B cell (primary cell): ENCODE measurements at places on chromosomes 12 and 14. TPM values are rescaled to one million over a fixed set of nuclear protein-coding genes. Genes with fewer than 3 reads are reported as not detected.

TAS2R30 gene
- 9.5 and 11.2 TPM in 2 replicates for total RNA-seq

TCP11L2 gene
- total RNA-seq: 306 and 315 TPM in 2 replicates

GAS2L3 gene
- total RNA-seq: 0.10 and 0.29 TPM in 2 replicates

EFS gene
- not detected in 2 replicates for total RNA-seq

AKAP6 gene
- 2.5 and 2.8 TPM in 2 replicates for total RNA-seq

NOXRED1 gene
- 1.5 TPM in 2 replicates for total RNA-seq

SLC6A12 gene
- not detected in 2 replicates for total RNA-seq

LIN7A gene
- not detected in 2 replicates for total RNA-seq

GRCh38 chr12:132445884-132446632, 43.9 kb upstream of the FBRSL1 start:
- DNase-seq: peak; percentile 81
- H3K27ac ChIP-seq: peak overlapping the region; percentile 96
- H3K4me1 ChIP-seq: peaks cover 59% of the 10 kb centered on the region
- peak overlapping the region; percentile 46 for H3K4me3 ChIP-seq

- DNase-seq: no peak
- peaks cover 7% of the 10 kb centered on the region for H3K4me1 ChIP-seq
Measured at GRCh38 chr14:93303659-93304058, 29.2 kb downstream of the BTBD7 start.

DNA sequence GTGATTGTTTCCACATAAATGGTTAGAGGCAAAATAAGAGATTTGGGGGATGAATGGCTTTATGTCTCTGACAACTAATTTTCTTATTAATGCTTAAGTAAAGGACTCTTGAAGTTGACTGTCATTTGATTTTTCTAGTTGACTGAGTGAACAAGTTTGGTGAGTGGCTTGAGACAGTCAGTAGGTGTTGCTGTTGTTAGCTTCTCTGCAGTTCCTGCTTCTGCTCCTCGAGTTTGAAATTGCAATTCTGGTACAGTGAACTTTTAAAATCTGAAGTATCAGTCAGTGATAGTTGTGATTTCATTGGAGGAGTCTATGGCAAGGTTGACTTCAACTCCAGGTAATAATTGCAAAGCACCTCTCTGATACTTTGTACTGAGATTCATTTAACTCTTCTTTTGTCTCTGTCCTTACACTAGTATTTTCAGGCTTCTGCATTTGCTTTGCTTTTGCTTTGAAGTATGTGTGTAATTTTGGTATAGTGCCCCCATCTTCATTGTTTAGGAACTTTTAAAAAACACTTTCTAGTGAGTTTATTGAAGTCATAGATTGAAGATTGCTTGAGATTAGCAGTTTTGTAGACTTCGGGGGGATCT, 415.5 kb downstream of the PCNX1 start:
- peak; percentile 77 for DNase-seq
- H3K27ac ChIP-seq: peak overlapping the region; percentile 50

DNA sequence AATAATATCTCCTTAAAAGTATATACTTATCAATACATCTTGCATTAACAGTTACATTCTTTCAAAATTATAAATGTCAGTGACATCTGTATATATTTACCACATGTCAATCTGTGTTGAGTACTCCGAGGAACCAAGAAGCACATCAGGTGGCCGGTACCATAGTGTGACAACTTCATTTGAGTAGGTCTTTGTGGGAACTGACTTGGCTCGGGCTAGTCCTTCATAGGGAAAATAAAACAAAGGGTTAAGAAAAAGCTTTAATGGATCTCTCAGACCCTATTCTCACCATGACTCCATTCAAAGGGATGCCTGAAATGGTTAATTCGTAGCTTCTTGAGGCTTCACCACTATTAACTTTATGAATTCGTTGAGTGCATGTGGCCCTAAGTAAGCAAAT, 94.9 kb downstream of the ELK3 start:
- H3K4me3 ChIP-seq: no peak overlapping the region
- no peak overlapping the region for H3K27ac ChIP-seq
- DNase-seq: no peak
- H3K36me3 ChIP-seq: peaks cover 63% of the 10 kb centered on the region
- no peaks in the 10 kb centered on the region for H3K4me1 ChIP-seq

GRCh38 chr12:118603610-118604361, 227.4 kb downstream of the SUDS3 start:
- H3K36me3 ChIP-seq: no peaks in the 10 kb centered on the region
- no peak for DNase-seq
- H3K27me3 ChIP-seq: no peaks in the 10 kb centered on the region

DNA sequence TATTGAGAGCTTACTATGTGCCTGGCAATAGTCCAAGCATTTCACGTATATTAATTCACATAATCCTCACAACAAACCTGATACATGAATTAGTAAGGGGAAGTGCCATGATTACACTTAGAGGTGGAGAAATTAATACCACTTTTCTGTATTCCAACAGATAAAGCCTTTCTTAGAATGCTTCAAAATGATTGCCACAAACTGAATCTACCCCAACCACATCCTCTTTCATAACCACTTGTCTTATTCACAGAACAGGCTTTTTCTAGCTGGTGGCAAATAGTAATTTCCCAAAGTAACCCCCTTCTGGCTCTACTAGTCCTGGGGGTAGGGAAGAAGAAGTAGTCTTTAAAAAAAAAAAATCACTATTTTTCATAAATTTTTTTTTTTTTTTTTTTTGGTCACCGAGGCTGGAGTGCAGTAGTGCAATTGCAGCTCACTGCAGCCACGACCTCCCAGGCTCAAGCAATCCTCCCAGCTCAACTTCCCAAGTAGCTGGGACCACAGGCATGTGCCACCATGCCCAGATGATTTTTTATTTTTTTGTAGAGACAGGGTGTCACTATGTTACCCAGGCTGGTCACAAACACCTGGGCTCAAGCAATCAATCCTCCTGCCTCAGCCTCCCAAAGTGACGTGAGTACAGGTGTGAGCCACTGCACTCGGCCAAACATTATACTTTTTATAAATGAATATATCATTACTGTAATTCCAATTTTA, 59.0 kb upstream of the ARID2 start:
- no peak overlapping the region for H3K27ac ChIP-seq
- H3K4me3 ChIP-seq: no peak overlapping the region
- DNase-seq: peak; percentile 55

- H3K4me3 ChIP-seq: no peak overlapping the region
- H3K27me3 ChIP-seq: no peaks in the 10 kb centered on the region
Measured at GRCh38 chr14:24804552-24805212, 170.7 kb upstream of the GZMB start.

DNA sequence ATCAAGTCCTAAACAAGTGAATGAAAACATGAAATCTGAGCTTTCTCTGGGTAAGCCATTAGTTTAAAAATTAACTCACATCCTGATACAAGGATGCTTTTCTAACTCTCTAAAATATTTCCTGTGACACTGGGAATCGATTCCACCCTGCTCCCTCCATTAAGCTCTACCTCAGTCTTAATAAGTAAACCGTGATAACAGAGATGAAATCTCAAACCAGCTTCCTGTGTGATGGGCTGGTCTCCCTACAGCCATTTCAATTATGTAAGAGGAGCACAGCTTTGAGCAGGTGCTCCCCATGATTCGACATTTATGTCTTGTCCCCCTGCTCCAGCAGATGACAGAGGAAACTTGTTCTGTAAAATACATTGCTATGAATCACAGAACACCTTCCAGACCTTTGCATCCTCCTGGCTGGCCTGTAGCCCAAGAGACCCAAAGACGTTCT, 59.0 kb downstream of the GAS2L3 start:
- no peak for DNase-seq
- no peak overlapping the region for H3K4me3 ChIP-seq
- no peaks in the 10 kb centered on the region for H3K4me1 ChIP-seq
- H3K27me3 ChIP-seq: no peaks in the 10 kb centered on the region
- H3K27ac ChIP-seq: no peak overlapping the region

DNA sequence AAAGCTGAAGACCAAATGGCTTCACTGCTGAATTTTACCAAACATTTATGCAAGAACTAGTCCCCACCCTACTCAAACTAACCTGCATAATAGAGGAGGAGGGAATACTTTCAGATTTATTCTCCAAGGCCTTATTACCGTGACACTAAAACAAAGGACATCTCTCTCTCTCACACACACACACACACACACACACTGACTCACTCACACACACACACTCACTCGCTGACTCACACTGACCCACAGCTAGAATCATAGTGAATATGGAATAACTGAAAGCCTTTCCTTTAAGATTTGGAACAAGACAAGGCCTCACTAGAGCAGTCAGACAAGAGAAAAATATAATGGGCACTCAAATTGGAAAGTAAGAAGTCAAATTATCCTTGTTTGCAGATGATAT, 1014.1 kb downstream of the TMTC2 start:
- no peaks in the 10 kb centered on the region for H3K4me1 ChIP-seq
- no peak overlapping the region for H3K27ac ChIP-seq
- DNase-seq: no peak
- H3K36me3 ChIP-seq: no peaks in the 10 kb centered on the region
- H3K4me3 ChIP-seq: no peak overlapping the region

GRCh38 chr12:22682663-22683062, 57.7 kb downstream of the ETNK1 start:
- H3K27me3 ChIP-seq: no peaks in the 10 kb centered on the region
- peaks cover 7% of the 10 kb centered on the region for H3K36me3 ChIP-seq
- peak overlapping the region; percentile 45 for H3K27ac ChIP-seq

DNA sequence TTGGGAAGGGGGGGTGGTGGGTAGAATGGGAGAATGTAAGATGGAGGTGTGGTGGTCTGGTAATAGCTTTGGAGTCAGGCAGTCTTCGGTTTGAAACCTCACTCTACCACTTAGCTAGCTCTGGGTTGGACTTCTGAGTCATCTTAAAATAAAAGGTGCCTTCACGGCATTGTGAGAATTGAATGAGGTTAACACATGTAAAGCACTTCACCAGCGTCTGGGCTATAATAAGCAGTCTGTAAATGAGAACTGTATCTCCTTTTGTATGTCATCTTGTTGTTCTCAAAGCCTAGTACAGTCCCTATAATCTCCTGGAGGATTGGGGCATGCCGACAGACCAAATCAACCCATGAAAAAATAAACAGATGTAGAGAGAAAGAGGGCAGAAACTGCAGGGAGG, 11.2 kb downstream of the C2CD5 start:
- no peak overlapping the region for H3K27ac ChIP-seq
- DNase-seq: no peak
- H3K36me3 ChIP-seq: peaks cover 5% of the 10 kb centered on the region
- H3K27me3 ChIP-seq: no peaks in the 10 kb centered on the region

DNA sequence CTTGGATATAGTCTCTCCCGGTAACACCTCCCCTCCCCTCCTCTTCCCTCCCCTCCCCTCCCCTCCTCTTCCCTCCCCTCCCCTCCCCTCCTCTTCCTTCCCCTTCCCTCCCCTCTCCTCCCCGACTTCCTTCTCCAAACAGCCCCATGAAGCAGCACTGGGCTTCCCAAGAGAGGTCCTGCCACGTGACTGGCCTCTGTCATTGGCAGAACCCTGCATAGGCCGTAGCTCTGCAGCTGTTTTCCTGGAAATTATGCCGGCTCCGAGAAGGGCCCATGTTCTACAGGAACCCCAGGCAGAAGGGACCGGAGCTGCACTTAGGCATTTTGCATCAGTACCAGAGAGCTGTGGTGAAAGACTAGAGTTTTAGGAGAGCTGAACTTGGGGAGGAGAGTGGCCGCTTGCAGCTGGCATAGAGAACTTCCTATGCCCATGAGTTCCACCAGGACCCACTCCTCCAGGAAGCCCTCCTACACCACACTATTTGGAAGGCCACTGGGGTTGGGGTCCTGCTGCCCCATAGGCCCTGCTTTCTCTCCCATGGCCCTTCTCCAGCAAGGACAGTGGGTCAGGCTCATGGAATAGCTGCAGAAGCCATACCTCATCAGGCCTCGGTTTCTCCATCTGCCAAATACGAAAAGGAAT, 5.1 kb upstream of the TNFAIP2 start:
- H3K27me3 ChIP-seq: no peaks in the 10 kb centered on the region
- H3K36me3 ChIP-seq: no peaks in the 10 kb centered on the region
- peaks cover 17% of the 10 kb centered on the region for H3K4me1 ChIP-seq
- no peak overlapping the region for H3K27ac ChIP-seq
